ENCODE measurements at places on chromosomes 12 and 14.

DNA sequence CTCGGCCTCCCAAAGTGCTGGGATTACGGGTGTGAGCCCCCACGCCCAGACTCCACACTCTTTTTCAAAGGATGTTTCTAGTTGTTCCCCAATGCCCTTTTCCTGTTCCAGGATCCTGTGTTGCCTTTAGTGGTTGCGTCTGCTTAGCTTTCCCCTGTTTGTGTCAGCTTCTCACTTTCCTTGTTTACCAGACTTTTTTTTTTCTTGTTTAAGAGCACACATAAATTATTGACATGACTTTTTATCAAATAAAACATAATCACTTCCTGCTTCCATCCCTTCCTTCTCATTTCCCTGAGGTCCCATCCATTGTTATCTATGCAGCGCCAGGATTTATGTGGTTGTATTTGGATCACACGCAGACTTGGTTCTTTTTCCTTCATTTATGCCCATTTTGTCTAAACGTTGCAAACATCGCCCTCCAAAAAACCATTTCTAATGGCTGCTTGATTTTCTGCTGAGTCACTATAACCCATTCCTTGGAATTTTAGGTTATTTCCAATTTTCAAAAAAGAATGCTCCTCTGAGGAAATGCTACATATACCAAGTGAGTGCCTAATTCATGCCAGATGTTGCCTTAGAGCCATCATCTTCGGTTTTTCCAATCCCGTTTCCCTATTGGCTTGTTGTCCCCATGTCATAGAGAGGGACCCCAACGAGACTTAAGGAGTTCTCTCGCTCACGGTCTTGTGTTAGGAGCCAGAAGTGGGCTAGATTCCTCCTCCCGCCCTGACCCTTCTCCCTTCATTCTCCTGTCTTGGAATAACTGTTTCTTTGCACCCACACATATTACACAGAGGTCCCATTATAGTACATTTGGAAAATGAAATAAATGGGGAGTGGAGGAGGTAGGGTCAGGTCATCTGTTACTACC lies 13.5 kb upstream of the CYP46A1 start:
- no peak for DNase-seq

DNA sequence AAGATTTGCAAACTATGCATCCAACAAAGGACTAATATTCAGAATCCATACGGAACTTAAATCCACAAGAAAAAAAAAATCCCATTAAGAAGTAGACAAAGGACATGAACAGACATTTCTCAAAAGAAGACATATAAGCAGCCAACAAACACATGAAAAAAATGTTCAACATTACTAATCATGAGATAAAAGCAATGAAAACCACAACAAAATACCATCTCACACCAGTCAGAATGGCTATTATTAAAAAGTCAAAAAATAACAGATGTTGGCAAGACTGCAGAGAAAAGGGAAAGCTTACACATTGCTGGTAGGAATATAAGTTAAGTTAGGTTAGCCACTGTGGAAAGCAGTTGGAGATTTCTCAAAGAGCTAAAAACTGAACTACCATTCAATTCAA lies 16.2 kb downstream of the CDK17 start:
- no peak for DNase-seq

GRCh38 chr14:74965486-74966153 lies 10.2 kb upstream of the PGF start:
- no peak for DNase-seq

GRCh38 chr14:61471297-61472005 lies 150.1 kb downstream of the PRKCH start:
- DNase-seq: no peak

GRCh38 chr12:1731019-1731687 lies 40.3 kb downstream of the ADIPOR2 start:
- no peak for DNase-seq
